HuH-7 (cell line): ENCODE measurements at places on chromosomes 2 and 18.

- no peak for DNase-seq
Measured at GRCh38 chr2:42353792-42354429, 7.1 kb downstream of the COX7A2L start.

- DNase-seq = no peak
Measured at GRCh38 chr18:31398191-31398590, 21.6 kb downstream of the DSG4 start.

GRCh38 chr2:152552888-152553287 lies 164.4 kb downstream of the PRPF40A start:
- DNase-seq = no peak

GRCh38 chr2:106956879-106957278 lies 70.9 kb upstream of the ST6GAL2 start:
- DNase-seq = no peak

- no peak for DNase-seq
Measured at GRCh38 chr2:21821672-21822227, 698.0 kb downstream of the TDRD15 start.
